ENCODE measurements at places on chromosomes 1 and 21.

GRCh38 chr1:207959910-207960309 is 49.0 kb upstream of the CD34 start:
- DNase-seq = no peak

DNA sequence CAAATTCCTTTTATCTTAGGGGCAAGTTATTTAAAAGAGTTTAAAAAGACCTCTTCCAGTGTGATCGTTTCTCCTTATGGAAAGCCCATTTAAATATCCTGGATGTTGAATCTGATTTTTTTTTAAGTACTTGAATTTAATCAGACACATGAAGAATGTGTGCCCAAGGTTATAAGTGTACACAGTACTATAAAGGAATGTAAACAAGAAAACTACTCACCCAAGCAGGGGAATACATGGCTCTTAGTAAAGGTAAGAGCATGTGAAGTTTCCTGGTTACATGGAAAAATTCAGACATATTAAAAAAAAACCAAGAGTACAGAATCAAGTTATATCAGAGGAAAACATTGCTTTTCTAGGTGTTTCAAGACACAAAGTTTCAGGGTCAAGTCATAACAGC is 546.9 kb downstream of the MATN1 start:
- DNase-seq = no peak

DNA sequence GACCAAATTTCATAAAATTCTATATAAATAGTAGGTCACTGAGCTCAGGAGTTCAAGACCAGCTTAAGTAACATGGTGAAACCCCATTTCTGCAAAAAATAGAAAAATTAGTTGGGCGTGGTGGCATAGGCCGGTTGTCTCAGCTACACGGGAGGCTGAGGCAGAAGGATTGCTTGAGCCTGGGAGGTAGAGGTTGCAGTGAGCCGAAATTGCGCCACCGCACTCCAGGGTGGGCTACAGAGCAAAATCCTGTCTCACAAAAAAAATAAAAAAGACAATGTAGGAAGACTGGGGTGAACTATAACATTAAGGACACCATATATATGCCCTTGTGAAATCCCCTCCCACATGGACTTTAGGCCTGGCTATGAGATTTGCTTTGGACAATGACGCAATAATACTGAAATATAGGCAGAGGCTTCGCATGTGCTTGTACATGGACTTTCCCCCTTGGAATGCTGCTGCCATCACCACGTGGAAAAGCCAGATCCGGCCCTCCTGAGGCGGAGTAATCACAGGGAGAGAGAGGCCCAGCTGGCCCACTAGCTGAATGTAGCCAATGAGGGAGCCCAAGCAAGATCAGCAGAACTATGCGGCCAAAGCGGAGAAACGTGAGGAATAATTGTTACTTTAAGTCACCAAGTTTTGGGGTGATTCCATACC is 13.1 kb upstream of the USP1 start:
- DNase-seq = no peak

DNA sequence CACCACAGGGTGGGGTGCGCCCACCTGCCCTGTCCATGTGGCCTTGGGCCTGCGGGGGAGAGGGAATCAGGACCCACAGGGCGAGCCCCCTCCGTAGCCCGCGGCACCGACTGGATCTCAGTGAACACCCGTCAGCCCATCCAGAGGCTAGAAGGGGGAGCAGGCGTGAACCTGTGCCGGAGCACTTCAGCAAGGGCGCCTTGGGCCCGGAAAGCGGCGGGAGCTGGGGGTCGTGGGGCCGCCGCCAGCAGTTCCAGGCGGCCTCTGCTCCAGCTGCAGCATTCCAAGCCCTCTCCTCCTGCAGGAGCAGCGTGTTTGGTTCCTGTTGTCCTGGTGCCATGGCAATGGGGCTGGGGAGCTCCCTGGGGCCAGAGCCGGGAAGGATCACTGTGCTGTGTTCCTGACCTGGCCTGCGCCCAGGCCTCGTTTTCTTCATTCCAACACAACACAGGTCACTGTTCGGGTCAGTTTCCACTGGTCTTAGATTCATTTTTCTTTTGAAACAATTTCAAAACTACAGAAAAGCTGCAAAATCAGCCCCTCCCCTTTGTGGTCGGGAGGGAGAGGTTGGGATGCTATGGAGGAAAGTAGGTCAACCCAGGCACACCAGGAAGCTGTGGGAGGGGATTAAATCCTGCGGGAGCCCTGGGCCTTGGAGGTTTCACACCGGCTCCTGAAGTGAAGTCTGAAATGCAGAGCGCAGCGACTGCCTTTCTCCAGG is 18.8 kb downstream of the SLX9 start:
- DNase-seq = no peak

DNA sequence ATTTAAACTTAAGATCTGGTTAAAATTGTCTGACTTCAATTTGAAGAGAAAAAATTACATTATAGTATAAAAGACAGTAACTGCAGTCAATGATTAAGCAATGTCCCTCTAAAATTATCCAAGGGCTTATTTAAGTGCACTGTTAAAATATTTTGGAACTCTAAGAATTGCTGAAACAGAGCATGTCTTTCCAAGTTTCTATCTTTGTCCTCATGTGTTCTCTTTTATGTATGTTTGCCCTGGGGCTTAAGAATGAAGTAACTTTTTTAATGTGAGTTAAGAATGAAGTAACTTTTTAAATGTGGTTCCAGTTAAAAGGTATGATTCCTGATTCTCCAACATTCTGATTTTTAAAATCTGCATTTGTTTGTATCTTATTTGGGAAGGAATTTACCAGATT is 69.0 kb upstream of the MARK1 start:
- DNase-seq = no peak

GRCh38 chr1:69029649-69030048 is 532.8 kb upstream of the DEPDC1 start:
- no peak for DNase-seq

- DNase-seq = peak; percentile 33
Measured at GRCh38 chr1:52904927-52905698, 16.4 kb downstream of the ECHDC2 start.

GRCh38 chr1:174114788-174115448 is 44.4 kb upstream of the RABGAP1L start:
- DNase-seq = no peak

GRCh38 chr1:194586302-194586701 is 1399.9 kb upstream of the B3GALT2 start:
- no peak for DNase-seq

GRCh38 chr1:109134423-109134822 is 20.5 kb downstream of the ELAPOR1 start:
- no peak for DNase-seq

DNA sequence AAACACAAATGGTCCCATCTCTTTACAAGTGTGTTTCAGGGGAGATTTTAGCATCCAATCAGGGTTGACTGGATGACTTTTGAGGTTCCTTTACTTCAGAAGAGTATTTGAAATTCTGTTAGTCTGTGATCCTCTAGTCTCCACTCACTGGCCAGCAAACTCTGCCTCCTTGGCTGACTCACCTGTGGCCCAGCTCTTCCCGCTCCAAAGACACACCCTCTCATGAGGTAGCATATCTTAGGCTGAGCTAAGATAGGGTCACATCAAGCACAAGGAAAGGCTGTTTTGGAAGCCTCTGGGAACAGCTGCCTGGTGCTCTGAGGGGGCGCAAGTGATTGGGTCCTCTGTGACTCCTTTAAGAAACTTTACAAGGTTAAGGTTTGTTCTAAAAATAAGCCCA is 102.3 kb upstream of the FGGY start:
- no peak for DNase-seq

DNA sequence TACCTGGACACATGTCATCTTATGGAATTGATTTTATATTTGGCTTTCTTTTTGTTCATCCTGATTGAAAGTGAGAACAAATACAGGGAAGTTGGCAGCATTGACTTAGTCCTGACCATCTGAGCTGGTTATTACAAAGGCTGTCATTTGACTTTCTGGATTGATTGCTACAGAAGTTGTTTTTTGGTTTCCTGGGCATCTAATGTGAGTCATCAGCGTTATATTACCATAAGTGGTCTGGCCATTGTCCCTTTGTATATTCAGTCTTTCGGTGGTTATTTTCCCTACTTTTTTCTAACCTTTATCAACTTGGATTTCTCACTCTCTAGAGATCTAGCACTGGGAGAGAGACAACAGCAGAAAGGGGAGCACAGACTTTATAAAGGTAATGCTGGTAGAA is 1646.5 kb downstream of the MRPL39 start:
- DNase-seq = no peak
